ENCODE measurements at places on chromosomes 1 and 21.

GRCh38 chr1:78275456-78275855, 215.3 kb upstream of the PTGFR start:
- no peak for DNase-seq

DNA sequence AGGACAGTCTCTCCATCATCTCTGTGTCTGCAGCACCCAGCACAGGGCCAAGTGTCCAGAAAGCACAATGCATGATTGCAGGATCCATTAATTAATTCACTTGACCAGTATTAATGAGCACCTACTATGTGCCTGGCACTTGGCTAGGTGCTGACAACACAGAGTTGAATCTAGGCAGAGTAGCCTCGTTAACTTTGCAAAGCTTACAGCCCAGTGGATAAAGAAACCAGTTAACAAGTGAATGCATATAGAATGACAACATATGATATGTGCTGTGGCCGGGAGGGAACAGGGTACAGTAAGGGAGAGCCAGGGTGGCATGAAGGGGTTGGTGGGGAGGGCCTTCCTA, 10.9 kb downstream of the SLC1A7 start:
- no peak for DNase-seq

- no peak for DNase-seq
Measured at GRCh38 chr1:17117451-17118265, 1.6 kb downstream of the PADI2 start.

DNA sequence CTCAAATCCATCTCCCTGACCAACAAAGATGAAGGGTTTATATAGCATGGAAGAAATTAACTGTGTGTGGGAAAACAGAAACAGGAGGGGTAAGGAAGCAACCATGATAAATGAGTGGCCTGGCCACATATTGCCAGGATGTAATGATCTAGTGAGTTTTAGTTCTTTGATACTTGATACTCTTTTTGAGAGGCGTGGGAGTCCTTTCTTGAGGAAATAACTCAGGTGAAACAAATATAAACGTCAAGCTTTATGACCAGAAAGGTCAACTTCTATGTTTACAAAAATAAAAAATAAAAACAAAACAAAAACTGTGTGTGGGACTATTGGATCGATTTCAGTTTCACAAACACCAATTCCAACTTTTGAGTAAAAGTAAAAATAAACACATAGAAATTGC, 860.8 kb upstream of the B3GALT2 start:
- DNase-seq, result no peak

GRCh38 chr1:244235157-244235556, 184.1 kb downstream of the ZBTB18 start:
- DNase-seq, result no peak

DNA sequence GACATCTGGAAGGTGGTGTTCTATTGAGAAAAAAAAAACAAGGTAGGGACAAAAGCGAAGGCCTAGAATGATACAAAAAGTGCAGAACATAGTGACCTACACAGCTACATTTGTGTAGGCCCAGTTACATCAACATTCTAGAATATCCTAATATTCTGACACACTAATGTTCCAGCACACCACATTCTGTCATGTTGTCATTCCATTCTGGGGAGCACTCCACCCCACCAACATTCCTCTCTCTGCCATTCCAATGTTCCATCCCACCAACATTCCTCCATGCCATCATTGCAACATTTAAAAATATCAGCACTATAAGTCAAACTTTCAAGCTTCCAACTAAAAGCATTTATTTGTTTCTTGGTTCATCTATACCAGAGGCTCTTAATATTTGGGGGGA, 28.5 kb downstream of the COA7 start:
- DNase-seq, result no peak

DNA sequence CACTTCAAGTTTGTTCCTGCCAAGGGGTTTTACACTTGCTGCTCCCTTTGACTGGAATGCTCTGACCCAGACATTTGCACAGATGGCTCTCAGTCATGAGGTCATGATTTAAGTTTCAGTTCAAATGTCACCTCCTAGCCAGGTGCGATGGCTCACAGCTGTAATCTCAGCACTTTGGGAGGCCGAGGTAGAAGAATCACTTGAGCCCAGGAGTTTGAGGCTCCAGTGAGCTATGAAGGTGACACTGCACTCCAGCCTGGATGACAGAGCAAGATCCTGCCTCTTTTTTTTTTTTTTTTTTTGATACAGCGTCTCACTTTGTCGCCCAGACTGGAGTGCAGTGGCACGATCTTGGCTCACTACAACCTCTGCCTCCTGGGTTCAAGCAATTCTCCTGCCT, 4.5 kb upstream of the ZMYM4 start:
- no peak for DNase-seq

GRCh38 chr1:197911857-197912696, 5.1 kb upstream of the LHX9 start:
- no peak for DNase-seq

- DNase-seq, result peak; percentile 69
Measured at GRCh38 chr1:56469640-56470371, 109.6 kb downstream of the PLPP3 start.

GRCh38 chr1:205935869-205936268, 7.4 kb downstream of the SLC26A9 start:
- no peak for DNase-seq

DNA sequence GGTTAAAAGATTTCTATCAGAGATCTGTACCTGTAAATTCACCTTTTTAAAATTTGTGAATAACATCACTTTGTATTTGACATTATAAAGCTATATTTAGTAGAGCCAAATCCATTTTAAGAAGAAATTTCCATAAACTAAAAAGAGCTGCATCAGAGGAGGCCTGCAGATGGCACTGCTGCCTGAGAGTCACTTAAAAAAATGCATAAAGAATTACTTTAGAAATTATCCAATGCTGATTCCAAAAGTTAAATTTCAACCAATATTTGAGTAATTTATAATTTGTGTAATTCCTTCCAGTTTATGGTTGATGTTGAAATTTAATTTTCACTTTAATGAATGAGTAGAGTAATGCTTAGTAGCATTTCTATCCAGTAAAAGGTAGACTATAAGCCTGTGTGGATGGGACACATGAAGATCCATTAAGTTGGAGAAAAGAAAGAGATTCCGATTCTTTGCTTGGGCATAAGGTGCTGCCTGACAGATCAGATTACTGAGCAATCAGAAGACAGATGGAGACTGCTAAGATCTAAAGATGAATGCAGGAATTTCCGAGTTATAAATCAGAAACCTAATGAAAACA, 20.7 kb upstream of the RPE65 start:
- DNase-seq, result peak; percentile 6

- no peak for DNase-seq
Measured at GRCh38 chr1:1353389-1354151, 4.4 kb upstream of the DVL1 start.

DNA sequence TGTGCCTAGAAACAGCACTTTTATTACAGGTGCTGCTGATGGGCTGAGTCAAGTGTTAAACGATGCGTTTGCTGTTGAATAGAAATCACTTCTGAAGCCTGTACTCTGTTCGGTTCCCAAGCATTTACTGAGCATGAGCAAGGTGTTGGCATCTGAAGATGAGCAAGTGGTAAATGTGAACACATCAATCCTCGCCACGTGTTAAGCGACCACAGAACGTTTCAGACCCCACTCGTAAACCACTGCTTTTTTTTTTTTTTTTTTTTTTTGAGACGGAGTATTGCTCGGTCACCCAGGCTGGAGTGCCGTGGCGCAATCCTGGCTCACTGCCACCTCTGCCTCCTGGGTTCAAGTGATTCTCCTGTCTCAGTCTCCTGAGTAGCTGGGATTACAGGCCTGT, 241.2 kb downstream of the SETD4 start:
- no peak for DNase-seq

DNA sequence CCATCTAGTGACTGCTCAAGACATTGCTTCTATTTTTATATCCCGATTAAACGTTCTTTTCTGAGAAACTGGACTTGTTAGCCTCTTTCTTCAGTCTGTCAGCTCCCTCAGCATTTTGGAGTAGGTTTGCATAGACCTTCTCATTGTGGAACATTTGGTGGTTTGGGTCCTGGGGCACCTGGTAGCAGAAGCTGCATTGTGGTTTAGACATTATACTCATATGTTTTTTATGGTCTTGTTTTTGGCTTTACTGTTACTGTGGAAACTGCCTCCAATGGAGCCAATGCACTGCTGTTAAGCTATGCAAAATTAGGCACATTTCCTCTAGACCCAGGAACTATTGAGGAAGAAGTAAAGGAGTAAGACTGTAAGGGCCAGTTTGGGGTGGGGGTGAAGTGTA, 36.7 kb upstream of the LRRC8B start:
- no peak for DNase-seq

DNA sequence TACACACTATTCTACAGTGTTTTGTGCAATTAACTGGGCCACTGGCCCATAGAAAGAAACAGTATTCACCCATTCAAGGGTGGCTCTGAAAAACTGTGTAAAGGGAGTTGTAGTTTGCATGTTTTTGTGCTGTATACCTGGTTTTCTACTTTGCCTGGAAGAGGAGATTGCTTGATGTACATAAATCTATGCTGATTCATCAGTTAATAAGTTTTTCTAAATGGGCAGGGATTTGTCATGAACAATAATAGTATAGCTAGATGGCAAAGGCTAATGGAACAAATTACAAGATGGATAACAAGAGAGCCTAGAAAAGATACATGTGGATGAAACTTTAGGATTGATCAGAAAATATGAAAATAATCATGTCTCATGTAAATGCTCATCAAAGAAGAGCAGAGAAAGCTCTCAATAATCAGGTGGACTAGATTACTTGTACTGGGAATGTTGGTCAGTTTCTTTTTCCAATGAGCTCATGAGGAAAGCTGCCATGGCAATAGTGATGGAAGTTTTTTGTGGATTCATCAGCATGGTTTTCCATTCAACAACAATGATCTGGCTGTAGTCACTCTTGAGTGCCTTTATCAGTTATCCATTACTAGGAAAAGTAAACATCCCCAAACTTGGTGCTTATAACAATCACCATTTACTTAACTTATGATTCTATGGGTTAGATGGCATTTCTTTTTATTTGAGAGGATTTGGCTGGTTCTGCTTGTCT, 602.8 kb downstream of the BRINP3 start:
- DNase-seq, result no peak

DNA sequence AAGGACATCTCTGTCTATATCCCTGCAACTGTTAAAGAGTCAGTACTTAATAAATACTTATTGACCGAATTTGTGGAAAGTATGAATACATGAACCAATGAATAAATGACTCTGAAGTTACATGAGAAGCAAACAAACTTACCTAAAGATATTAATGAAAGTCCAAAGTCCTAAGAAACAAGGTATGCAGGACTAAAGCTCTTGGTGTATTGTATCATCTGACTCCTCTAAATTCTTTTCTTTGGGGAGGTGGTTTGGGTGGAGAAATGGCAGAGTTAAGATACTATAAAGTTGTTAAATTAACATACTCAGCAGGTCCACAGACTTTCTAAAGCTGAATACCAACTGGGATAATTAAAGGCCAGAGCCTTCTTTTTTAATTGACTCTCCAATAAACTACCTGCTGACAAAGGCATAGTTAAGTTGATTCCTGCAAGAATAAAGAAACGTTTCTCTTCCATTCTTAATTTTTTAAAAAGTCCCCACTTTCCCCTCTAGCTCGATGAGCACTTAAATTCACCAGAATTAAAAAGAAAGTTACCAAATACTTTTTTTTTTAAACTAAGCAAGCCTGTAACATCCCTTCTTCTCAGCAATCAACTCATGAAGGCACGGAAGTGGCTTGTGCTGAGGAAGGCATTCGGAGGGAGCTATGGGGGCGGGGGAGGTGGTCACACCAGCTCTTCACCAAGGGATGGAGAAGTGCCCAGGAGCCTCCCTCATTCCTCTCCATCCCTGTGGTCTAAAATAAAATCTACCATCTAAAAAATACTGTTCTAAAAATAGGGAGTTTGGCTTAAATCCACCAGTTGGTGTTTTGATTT, 61.1 kb downstream of the GADD45A start:
- DNase-seq, result peak; percentile 42

DNA sequence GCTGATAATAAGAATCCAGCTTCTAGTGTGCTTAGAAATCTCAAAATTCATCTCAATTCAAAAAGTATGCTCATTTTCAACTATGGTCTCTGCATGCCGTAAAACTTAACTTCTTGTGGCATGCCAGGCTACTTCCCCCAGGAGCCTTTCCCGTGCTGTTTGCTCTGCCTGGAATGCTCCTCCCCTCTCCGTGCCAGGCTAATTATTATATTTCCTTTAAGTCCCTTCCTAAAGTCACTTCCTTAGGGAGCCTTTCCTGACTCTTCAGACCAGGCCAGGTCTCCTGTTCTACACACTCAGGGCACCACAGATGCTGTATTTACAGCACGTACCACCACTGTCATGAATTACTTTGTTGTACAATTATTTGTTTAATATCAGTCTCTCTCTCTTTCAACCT, 67.1 kb upstream of the PPP2R5A start:
- DNase-seq, result no peak

DNA sequence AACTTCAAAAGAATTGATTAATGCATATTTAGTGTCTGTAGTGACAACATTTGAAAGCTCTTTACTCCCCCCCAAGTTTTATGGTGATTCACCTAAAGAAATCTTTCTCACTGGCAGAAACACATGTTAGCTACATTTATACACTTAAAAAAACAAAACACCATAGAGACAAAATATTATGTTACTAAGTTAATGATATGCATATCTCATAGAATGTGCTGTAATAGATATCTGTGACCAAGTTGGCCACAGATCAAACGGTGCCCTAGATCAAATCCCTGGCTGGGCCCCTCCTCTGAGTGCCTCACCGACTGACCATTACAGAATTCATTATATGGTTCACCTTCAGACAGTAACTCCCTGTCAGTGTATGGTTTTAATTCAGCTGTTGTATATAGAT, 322.1 kb upstream of the LYPLAL1 start:
- DNase-seq, result no peak

DNA sequence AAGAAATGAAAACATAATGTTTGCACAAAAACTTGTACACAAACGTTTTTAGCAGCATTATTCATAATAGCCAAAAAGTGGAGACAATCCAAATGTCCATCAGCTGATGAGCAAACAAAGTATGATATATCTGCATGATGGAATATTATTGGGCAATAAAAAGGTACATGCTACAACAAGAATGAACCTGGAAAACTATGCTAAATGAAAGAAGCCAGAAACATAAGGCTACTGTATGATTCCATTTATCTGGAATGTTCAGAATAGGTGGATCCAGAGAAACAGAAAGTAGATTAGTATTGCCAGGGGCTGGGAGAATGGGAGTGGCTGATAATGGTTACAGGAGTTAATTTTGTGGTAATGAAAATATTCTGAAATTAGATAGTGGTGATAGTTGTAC, 19.0 kb downstream of the FBXO28 start:
- DNase-seq, result no peak

GRCh38 chr1:202047977-202048376, 37.6 kb downstream of the ELF3 start:
- no peak for DNase-seq

GRCh38 chr1:119372503-119373086, 4.0 kb downstream of the HAO2 start:
- DNase-seq, result peak; percentile 31

Measured in stromal cell of bone marrow (primary cell).